ENCODE measurements at places on chromosomes 11 and 22.

DNA sequence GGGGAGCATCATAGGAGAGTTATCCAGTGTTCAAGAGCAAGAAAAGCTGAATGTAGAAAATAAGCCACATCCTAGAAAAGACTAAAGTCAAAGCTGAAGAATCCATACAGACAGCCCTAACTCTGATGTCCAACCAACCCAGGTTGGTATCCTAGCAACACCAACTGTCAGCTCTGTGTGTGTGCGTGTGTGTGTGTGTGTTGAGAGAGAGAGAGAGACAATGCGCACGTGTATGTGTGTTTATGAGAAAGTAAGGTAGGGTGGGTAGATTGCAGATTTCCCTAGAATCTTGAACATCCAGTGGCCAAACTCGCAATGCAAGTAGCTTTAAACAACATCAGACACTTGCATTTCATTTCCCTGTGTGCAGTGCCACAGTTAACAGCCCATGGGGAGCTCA, 274.9 kb downstream of the FAM181B start:
- DNase-seq = no peak

- no peak for DNase-seq
These were observed 64.8 kb downstream of the APOL5 start for GRCh38 chr22:35782504-35782903.

DNA sequence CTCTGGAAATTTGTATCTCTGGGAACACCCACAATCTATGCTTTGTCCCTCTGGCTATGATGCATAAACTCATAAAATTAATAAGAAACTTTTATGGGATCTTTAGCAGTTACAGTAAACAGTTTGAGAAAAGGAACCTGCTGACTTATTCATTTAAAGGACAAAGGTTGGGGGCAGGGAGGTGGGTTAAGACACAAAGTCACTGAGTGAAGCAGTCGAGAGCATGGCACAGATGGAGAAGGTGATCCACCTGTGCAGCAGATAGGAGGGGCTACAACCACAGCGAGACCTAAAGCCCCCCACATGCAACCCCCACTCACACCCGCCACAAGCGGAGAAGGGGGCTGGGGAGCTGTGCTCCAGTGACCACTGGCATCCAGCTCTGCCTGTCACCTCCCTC, 45.0 kb downstream of the SMCO4 start:
- no peak for DNase-seq

- DNase-seq = no peak
These were observed 550.9 kb upstream of the CCDC90B start for GRCh38 chr11:83836883-83837654.

DNA sequence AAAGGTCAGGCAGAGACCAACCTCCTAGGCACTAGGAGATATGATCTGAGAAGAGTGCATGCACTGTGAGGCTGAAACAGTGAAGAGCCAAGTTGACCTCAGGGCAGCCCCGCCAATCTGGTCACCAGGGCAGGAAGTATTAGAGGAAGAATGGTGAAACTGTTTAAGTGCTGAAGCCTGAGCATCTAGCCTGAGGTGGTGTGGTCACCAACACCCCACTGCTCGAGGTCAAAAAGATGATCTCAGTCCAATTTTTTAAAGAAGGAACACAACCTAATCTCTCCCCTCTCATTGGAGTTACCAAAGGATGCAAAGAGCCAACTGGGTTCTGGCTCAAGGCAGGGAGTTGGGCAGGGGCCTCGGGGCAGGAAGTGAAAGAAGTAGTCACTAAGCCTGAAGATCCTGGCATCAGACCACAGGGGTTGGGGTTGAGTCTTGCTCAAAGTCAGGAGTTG, 4.0 kb downstream of the APBB1 start:
- no peak for DNase-seq

- no peak for DNase-seq
These were observed 4.2 kb downstream of the OR9I1 start for GRCh38 chr11:58121096-58121495.
